Skin of body (tissue), 3 donors: ENCODE measurements at places on chromosomes 3 and 15.

DNA sequence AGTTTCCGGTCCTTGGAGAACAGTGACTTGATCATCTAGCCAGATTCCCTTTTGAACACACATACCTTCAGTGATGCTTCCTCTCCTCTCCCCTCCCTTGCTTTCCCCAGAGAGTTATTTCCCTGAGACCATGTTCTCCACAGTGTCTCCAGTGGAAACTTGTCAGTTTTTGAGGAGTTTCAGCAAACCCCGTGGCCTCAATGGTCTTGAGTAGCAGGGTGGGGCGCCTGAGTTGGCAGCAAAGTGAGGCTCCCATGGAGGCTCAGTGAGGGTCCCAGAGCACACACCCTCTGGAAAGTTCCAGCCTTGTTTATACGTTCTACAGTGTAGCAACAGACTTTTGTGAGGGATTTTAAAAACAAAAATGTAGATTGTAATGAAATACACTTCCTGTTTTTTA, 135.1 kb downstream of the LRRC28 start:
- DNase-seq, result no peak

GRCh38 chr3:121490161-121490560, 55.6 kb downstream of the POLQ start:
- no peak for DNase-seq

GRCh38 chr15:66854012-66854965, 152.3 kb downstream of the SMAD6 start:
- no peak for DNase-seq

GRCh38 chr3:123783811-123784210, 100.3 kb downstream of the MYLK start:
- peak; percentile 11 for DNase-seq

DNA sequence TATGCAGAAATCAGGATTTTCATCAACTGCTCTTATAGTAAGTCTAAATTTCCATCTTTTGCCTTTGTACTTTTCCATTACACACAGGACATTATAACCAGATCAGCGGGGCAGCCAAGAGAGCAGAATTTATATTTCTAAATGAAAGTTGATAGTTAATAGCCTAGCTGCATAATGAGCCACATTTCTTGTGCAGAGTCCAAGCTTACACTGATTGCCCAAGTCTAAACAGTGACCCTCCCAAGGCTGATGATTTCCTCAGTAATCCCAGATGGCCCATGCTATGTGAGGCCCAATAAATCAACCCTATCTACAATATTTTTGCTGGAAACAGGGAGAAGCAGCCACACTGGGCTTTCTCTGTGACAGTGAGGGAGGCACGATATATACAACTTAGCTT, 475.8 kb upstream of the KCNMB2 start:
- peak; percentile 80 for DNase-seq

GRCh38 chr15:76440441-76440840, 103.9 kb downstream of the ISL2 start:
- DNase-seq, result no peak

- DNase-seq, result no peak
These were observed 147.0 kb downstream of the PDE8A start for GRCh38 chr15:85128621-85129020.

- no peak for DNase-seq
These were observed 42.9 kb upstream of the ARPP21 start for GRCh38 chr3:35596335-35596995.

- no peak for DNase-seq
These were observed 39.7 kb downstream of the SENP2 start for GRCh38 chr3:185625784-185626183.

GRCh38 chr15:88465633-88466224, 1.5 kb downstream of the MRPL46 start:
- no peak for DNase-seq
